K562 (cell line): ENCODE measurements at places on chromosomes 1 and 21.

DNA sequence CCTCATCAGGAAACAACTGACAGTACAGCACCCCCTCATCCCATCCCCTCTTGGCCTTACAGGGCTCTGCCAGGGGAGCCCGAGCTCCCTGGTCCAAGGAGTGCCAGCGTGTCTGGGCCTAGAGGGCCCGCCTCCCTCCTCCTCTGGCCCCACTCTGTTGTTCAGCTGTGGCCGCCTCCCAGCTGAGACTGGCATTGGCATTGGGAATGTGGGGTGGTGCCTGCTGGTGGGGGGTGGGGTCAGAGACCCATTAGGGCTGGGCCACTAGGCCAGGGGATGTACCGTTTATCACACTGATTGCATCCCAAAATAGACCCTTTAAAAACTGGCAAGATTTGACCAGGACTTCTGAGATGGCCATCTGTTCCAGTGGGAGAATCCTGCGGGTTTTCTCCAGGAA is 1.4 kb downstream of the LDLRAP1 start:
- no peak for DNase-seq

GRCh38 chr1:7641587-7642417 is 129.3 kb upstream of the VAMP3 start:
- DNase-seq, result no peak

DNA sequence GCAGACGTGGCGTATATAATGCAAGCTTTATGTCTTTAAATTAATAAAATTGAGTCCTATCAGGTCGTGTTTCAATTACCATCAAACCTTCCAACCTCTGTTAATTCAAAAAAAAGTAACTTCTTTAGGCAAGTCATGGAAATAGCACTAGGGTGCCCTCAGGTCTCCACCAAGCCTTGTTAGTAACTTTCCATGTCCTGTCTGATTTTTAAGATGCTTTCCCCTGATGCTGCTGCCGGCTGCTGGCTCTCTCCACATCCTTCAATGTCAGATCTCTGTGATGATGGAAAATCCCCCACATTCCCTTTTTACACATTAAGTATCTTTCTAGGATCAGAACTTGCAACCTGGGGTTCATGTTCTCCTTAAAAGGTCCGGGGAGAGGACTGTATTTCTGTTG is 3.0 kb downstream of the ERG start:
- DNase-seq, result no peak

GRCh38 chr1:65009176-65009575 is 42.8 kb upstream of the JAK1 start:
- no peak for DNase-seq

- no peak for DNase-seq
Observed at GRCh38 chr1:97893844-97894243, 27.0 kb downstream of the DPYD start.

DNA sequence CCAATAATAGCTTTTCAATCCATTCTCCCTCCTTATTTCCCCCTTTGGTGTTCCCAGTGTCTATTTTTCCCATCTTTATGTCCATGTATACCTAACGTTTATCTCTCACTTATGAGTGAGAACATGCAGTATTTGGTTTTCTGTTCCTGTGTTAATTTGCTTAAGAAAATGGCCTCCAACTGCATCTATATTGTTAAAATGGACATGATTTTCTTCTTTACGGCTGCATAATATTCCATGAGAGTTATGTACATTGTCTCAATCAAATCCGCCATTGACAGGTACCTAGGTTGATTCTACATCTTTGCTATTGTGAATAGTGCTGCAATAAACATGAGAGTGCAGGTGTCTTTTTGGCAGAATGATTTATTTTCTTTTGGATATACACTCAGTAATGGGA is 126.7 kb downstream of the CTH start:
- DNase-seq, result no peak

DNA sequence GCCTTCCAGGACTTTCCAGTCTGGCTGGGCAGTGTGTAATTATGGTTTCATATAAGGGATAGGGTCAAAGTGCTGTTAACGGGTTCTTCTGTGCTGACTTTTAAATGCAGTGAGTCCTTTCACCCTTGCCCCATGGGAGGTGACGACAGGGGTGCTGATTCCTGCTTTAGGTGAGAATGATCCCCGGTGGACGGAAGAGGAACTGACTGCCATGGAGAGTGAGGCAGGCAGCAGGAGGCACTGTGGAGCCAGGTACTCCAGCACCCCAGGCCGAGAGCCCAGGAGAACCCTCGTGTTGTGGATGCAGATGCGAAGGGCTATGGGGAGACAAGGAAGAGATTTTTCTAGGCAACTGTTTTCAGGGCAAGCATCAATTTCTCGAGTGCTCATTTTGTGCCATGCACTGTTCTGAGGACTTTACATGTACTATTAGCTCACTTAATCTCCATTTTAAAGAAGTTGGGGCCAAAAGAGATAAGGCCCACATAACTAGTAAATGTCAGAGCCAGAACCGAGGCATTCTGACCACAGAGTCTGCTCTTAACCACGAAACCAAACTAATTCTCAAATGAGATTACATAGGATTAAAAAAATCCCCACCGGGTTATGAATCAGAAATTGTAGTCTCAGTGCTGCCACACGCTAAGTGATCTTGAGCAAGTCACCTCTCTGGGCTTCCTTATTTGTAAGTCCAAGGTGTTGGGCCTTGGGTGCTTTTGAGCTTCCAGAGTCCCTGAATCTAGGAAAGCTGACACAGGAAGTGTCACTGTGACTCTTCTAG is 28.2 kb downstream of the STPG1 start:
- DNase-seq, result peak; percentile 44

GRCh38 chr1:158117854-158118704 is 62.6 kb upstream of the CD1D start:
- DNase-seq, result peak; percentile 63

DNA sequence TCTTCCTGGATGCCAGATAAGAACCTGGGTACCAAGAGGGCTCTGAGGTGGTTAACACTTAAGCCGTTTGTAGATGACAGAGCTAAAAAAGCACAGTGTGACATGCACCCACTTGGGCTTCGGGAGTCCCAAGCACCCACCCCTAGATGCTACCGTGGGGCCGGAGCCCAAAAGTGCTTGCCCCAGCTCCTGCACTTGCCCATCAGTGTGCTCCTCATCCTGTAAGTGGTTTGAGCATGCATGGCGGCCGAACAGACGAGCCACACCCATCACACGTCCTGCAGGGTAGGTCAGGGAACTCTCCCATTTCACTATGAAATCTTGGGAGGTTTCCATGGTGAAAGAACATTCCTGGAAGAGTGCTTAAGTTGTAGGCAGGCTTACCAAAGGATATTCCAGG is 158.9 kb upstream of the TNR start:
- DNase-seq, result no peak

DNA sequence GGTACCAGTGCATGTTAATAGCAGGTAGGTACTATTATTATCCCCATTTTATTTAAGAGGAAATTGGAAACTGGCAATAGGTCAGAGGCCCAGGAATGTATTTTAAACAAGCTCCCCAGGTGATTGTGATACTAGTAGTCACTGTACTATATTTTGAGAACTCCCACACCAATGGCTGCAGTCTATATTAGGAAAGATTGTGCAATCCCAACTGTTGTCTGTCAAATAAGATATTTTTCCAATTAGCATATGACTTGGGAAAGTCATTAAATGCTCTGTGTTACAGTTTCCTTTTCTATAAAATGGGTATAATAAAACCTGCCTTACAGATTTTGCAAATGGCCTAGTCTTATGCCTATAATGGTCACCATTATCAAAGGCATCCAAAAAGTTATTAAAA is 94.2 kb upstream of the DMRTA2 start:
- DNase-seq, result no peak

GRCh38 chr1:89608984-89609725 is 23.8 kb upstream of the LRRC8C start:
- DNase-seq, result no peak

DNA sequence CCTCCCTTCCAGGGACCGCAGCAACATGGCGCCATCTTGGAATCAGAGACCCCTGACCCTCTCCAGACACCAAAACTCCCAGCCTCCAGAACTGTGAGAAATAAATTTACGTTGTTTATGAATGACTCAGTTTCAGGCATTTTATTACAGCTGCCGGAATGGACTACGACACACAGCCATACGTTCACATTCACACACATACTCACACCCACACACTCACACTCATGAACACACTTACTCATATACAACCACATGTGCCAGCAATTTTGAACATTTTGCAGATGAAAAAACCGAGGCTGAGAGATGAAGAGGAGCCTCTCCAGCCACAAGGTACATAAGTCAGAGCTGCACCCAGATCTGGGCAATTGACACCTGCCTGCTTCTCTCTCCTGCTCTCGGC is 151.0 kb upstream of the RAB4A start:
- DNase-seq, result no peak

- no peak for DNase-seq
Observed at GRCh38 chr1:7395251-7395650, 375.8 kb upstream of the VAMP3 start.

GRCh38 chr1:69737527-69738185 is 169.9 kb downstream of the LRRC7 start:
- peak; percentile 21 for DNase-seq

GRCh38 chr1:108678706-108679105 is 13.4 kb upstream of the PRPF38B start:
- no peak for DNase-seq

- DNase-seq, result no peak
Observed at GRCh38 chr1:41611932-41612450, 127.5 kb upstream of the EDN2 start.

DNA sequence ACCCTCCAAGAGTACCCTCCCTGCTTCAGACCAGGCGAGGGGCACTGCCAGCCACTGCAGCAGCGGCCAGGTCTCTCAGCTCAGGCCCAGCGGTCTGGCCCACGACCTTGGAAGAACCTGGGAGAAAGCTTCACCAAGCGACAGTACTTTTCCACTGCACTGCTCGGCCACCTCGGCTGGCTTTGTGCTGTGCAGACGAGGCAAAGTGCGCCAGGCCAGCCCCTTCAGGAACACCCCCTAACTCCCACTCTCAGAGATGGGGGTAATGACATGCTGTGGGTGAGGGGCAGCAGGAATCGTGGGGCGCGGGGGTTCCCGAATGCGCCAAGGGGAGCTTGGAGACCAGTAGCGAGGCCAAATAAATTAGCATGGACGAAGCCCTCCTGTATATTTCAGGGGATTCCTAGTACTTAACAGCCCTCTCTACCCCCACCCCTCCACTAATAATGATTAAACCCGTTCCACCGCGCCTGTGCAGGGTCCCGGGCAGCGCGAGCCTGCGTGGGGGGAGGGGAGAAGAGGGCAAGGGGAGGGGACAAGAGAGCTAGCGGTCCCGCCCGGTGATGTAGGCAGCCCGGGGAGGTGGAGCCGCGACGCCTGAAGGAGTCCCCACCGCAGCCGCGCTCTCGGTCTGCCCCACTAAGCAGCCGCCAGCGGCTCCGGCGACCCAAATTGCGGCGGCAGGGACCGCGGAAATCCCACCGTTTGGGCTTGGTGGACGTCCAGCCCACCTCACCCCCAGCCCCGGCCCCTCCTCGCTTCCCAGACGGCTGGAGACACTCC is at the start of gene FAM43B:
TSS of gene FAM43B (plus strand) at position 629 of the 783 bp plus-strand sequence. CDS start 401 bp downstream, outside the sequence.
- DNase-seq, result peak; percentile 57

- no peak for DNase-seq
Observed at GRCh38 chr1:59345221-59345620, 48.3 kb downstream of the FGGY start.

DNA sequence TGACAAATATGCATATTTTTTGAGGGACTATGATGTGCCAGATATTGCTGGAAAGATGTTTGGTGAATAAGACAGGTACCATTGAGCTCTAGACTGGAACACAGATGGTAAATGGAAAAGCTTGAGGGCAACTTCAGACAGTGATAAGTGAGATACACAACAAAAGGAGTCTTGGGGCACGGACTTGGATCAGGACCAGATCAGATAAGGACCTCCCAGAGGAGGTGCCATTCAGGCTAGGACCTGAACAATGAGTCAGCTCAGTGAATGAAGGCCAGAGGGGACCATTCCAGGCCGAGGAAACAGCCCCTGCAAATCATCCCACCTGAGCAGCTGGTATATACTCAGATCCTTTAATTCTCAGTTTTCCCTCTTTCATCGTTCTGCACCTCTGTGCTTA is 1.8 kb upstream of the KCNJ15 start:
- peak; percentile 22 for DNase-seq

DNA sequence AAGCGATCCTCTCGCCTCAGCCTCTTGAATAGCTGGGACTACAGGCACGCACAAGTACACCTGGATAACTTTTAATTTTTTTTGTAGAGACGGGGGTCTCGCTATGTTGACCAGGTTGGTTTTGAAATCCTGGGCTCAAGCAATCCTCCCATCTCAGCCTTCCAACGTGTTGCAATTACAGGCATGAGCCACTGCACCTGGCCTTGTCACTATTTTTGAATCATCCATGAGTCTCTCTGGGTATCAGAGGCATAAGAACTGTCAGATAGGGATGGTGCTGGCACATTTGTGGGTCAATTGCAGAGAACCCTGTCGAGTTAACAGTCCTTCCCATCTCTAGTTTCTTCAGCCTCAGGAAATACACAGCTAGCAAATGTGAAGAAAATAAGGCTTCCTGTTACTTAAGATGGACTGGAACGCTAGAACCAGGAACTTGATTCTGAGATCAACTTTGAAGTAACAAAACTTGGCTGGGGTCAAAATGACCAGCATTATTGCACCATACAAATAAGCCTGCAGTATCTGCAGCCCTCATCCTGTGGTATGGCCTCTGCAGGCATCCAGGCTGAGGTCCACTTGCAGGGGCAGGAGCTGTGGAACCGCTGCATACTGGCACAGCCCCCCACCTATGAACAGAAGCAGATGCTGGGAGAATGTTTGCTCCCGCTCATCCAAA is 124.3 kb upstream of the GADD45A start:
- no peak for DNase-seq

- no peak for DNase-seq
Observed at GRCh38 chr1:244163861-244164510, 112.9 kb downstream of the ZBTB18 start.

- no peak for DNase-seq
Observed at GRCh38 chr1:71657891-71658679, 577.2 kb upstream of the ZRANB2 start.

GRCh38 chr1:229238674-229239415 is 32.1 kb upstream of the RAB4A start:
- DNase-seq, result no peak

DNA sequence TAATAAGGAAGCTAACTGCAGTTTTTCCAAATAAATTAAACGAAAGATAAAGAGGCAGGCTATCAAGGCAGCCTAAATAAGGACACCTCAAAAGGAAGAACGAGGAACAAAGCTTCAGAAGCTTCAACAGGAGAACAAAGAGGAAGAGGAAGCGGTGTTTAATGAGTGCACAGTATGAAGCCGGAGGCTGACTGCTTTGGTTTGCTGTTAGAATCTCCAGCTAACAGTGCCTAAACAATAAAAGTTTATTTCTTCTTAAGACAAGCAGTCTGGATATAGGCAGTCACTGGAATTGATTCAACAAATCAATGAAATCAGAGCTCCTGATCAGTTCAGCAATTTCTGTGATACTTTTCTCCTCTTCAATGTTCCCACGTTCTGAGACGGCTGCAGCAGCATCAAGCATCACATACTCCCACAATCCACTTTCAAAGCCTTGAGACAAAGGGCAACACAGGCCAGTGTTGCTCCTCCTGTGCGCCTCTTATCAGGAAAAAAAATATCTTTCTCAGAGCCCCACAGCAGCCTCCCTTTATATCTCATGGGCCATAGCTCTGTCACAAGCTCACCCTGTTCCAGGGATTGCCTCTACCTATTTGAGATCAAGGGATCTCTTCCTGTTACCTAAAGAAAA is 365.6 kb upstream of the ST6GALNAC5 start:
- DNase-seq, result no peak
